ENCODE measurements at places on chromosomes 6 and 20.

GRCh38 chr6:41487860-41488432 lies 58.2 kb upstream of the FOXP4 start:
- no peak for DNase-seq

GRCh38 chr6:123564361-123564760 lies 72.4 kb downstream of the TRDN start:
- no peak for DNase-seq

- DNase-seq: no peak
Observed at GRCh38 chr20:5171790-5172164, 45.0 kb downstream of the CDS2 start.

- DNase-seq: no peak
Observed at GRCh38 chr6:40810171-40810570, 223.0 kb upstream of the LRFN2 start.

DNA sequence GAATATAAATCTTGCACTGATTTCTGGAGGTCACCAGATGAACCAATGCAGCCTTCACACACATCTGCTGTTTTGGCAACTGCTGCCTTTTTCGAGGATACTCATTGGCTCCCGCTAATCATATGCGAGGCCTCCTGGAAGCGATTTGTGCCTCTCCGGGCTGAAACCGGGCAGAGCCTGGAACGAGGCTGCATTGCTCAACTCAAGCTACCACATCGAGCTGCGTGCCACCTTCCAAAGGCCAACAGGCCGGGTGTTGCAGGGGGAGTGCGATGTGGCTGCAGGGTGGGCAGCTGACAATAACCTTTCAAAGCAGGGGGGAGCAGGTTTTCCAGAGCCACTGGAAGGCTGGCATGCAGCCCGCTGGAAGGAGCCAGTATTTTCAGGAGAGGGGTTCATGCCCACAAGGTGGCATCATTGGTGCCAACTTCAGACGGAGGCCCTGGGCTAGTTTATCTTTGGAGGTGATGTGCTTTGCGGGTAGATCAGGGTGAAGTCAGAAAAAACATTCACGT lies 122.6 kb upstream of the IFNGR1 start:
- DNase-seq: no peak

GRCh38 chr6:109373331-109373730 lies 8.9 kb downstream of the CD164 start:
- no peak for DNase-seq

DNA sequence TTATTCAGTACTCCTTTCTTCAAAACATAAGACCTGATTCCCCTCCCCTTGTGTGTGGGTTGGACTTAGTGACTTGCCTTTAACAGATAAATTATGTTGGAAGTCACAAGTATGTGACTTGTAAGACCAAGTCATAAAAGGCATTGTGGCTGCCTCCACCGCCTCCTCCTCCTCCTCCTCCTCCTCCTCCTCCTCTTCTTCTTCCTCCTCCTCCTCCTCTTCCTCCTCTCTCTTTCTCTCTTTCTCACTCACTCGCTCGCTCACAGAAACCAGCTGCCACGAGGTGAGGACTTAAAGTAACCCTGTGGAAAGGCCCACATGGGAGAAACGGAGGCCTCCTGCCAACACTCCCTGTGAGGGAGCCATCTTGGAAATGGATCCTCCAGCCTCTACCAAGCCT lies 64.0 kb downstream of the NCR2 start:
- no peak for DNase-seq

GRCh38 chr20:40276301-40276700 lies 412.7 kb downstream of the MAFB start:
- no peak for DNase-seq

DNA sequence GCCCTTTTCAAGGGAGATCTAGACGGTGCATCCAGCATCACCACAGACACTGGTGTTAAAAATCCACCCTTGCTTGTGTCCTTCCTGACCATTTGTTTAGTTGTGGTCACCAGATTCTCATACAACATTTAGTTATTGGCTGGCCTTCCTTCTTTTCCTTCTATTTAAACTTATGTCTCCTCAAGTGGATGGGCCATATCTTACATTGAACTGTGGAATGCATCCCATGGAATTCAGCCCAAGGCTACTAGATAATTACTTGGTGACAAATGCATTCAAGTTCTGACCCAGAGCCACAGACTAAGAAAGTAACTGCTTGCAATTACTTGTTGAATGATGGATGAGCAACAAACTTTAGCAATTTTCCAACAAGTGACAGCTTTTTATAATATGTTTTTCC lies 198.9 kb upstream of the SSTR4 start:
- DNase-seq: no peak

GRCh38 chr6:3265671-3266070 lies 6.9 kb downstream of the PSMG4 start:
- no peak for DNase-seq

DNA sequence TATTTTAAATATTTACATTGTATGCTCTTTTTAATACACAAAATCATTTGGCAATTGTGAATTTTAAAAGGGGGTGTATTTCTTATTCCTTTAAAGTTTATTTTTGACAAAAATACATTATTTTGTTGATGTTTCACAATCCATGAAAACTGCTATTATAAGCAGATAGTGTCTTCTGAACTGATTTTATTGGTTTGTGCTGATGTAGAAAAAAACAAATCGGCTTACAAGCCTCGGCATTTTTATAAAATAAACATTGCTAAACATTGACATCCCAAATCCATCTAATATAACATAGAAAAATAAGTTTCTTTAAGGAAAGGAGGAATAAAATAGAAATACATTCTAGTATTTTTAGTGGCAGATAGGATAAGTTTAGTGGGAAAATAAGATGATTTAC lies 634.7 kb downstream of the GRIK2 start:
- DNase-seq: no peak

- no peak for DNase-seq
Observed at GRCh38 chr20:63540417-63541186, 3.4 kb upstream of the PTK6 start.

GRCh38 chr6:165931675-165932074 lies 236.0 kb downstream of the TBXT start:
- DNase-seq: no peak

GRCh38 chr20:549722-550496 lies 6.3 kb upstream of the CSNK2A1 start:
- DNase-seq: no peak

GRCh38 chr20:43383026-43383795 lies 74.5 kb upstream of the SRSF6 start:
- DNase-seq: no peak

- DNase-seq: no peak
Observed at GRCh38 chr20:1786486-1786885, 108.7 kb upstream of the SIRPA start.

DNA sequence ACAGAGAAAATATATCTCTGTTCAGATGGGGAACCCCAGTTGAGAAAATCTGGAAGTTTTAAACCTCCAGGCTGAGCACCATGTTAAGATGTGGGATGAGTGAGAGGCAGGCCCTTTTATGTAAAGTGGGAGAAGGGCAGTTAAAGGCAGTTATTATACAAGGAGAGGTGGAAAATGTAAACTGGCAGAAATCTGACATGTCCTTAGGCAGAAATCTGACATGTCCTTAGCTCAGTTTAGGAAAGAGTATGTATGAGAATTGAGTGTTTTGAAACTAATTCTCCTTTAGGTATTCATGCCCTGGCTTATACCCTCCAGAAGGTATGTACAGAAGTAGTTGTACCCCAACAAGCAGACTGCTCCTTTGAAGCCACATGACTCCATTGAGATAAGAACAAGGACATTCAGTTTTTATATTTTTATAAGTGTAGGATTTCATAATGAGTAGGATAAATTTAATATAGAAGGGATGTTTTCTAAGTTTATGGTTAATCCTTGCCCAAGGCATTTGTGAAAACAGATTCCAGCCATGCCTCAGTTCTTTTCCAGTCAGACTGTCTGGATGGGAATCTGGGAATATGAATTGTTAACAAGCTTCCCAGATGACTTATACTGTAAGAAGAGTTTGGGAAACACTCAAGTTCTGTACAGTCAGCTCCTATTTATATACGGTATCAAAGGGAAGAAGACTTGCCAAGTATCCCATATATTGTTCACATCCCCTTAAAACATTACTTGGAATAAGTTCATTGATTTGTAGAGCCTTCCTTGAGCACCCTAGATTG lies 87.7 kb downstream of the SCAND1 start:
- DNase-seq: no peak

GRCh38 chr6:52407467-52407866 lies 12.7 kb upstream of the EFHC1 start:
- DNase-seq: no peak

Measured in stimulated activated CD4-positive, alpha-beta T cell treated with anti-CD3 and anti-CD28 coated beads, Interleukin-1b, Interleukin-23, amount 100 ng/mL, for 24 hours (primary cell).